ENCODE measurements at places on chromosomes 1 and 21. TPM values are rescaled to one million over a fixed set of nuclear protein-coding genes. Genes with fewer than 3 reads are reported as not detected.

- DNase-seq, result no peak
Observed at GRCh38 chr1:8678673-8679394, 138.6 kb downstream of the RERE start.

GRCh38 chr1:32907435-32907834 lies 6.2 kb upstream of the TMEM54 start:
- no peak for DNase-seq

DNA sequence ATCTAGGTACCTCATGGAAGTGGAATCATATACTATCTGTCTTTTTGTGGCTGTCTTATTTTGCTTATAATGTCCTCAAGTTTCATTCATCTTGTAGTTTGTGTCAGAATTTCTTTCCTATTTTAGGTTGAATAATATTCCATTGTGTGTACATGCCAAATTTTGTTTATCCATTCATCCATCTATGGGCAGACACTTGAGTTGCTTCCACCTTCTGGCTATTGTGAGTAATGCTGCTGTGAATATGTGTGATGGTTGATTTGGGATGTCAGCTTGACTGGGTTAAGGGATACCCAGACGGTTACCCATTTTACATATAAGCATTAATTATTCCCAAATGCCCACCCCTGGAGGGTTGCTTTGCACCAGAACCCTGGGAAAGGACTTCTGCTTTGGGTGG lies 477.5 kb downstream of the PTPRU start:
- DNase-seq, result no peak

DNA sequence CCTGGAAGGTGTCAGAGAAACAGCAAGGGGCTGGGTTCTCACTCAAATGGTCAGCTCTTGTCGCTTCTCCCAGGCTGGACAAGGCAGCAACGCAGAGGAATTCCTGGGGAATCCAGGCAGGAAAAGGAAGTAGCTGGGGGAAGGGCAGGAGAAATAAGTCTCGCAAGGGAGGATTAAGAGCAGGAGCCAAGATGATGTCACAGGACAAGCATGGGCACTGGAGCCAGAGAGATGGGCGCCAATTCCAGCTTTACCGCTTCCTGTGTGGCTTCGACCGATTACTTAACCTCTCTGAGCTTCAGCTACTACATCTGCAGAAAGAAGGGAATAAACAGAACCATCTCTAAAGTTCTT lies 70.5 kb downstream of the SSBP3 start:
- no peak for DNase-seq

The SLC66A1 gene
- total RNA-seq, result 20.7 TPM

GRCh38 chr1:65493802-65494201 lies 73.3 kb downstream of the LEPR start:
- no peak for DNase-seq

DNA sequence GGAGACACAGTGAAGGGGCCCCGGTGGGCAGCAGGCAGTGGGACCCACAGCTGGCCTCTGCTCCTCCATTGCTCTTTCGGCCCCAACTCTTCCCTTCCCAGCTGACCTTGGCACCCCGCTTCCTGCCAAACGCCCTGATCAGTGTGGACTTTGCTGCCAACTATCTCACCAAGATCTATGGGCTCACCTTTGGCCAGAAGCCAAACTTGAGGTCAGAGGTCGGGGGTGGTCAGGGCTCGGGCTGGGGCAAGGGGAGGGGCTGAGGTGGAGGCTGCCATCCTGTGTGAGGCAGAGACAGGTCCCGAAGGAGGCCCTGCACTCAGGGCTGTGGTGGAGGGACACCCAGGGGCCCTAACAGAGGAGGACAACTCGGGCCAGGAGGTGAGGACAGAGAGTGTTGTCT lies 13.7 kb downstream of the PODN start:
- no peak for DNase-seq

DNA sequence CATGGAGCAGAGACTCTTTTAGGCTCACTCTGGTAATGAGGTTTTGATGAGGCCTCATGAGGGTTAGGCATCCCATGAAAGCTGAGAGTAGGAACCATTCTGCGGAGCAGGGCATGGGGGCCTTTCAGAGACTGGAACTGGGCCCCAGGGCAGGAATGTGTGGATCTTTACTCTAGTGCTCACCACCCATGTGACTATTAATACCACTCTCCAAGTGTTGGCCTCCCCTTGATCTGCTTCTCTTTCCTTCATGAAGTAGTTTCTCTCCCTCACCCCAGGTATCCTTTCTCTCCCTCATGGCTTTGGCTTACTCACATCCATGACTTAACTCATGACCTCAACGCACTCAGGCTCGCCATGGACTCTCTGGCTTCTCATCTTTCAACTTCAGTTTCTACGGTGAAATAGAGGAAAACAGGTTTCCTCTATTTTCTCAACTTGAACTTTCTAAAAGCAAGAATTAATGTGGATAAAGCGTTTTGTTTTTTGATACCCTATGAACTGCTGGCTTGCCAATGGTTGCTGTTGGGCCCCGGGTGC lies 50.5 kb upstream of the GADD45A start:
- no peak for DNase-seq

- DNase-seq, result peak; percentile 33
Observed at GRCh38 chr1:7235871-7236517, 450.7 kb downstream of the CAMTA1 start.

DNA sequence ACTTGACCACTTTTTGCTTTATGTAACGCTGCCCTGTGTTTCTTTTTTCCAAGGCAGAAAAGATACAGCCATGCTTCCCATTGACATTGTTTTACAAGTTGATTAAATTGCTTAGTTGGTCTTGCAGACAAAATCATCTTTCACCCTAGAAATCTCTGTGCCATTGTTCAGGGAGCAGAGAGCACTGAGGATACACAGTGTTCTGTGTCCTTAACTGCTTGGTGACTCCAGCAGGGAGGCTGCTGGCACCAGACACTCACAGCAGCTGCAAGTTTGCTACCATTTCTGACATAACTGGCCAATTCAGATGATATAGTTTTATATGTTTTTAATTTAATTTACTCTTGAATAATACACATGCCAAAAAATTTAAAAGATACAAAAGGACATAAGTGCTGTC lies 118.7 kb downstream of the RGS2 start:
- no peak for DNase-seq

The RNU1-2 gene
- total RNA-seq, result 3,937 TPM

The GBP2 gene
- 4.4 TPM for total RNA-seq

- DNase-seq, result no peak
Observed at GRCh38 chr1:179786815-179787685, 44.0 kb downstream of the FAM163A start.

The ZMYM4 gene
- 91.3 TPM for total RNA-seq

The TRABD2B gene
- total RNA-seq, result 6.0 TPM

The NBPF6 gene
- total RNA-seq, result not detected

- DNase-seq, result no peak
Observed at GRCh38 chr1:34618381-34618780, 136.5 kb upstream of the GJB5 start.

The TAL1 gene
- not detected for total RNA-seq

- DNase-seq, result no peak
Observed at GRCh38 chr1:72432645-72433267, 150.4 kb upstream of the NEGR1 start.

The SAMD11 gene
- total RNA-seq, result 313 TPM

The PRAMEF33 gene
- total RNA-seq, result not detected

The RNU1-1 gene
- total RNA-seq, result 3,945 TPM

GRCh38 chr1:63698001-63698838 lies 75.6 kb upstream of the ROR1 start:
- no peak for DNase-seq

GRCh38 chr1:9687874-9688582 lies 36.5 kb downstream of the PIK3CD start:
- DNase-seq, result no peak

GRCh38 chr21:33041981-33042380 lies 16.2 kb downstream of the OLIG2 start:
- DNase-seq, result no peak

DNA sequence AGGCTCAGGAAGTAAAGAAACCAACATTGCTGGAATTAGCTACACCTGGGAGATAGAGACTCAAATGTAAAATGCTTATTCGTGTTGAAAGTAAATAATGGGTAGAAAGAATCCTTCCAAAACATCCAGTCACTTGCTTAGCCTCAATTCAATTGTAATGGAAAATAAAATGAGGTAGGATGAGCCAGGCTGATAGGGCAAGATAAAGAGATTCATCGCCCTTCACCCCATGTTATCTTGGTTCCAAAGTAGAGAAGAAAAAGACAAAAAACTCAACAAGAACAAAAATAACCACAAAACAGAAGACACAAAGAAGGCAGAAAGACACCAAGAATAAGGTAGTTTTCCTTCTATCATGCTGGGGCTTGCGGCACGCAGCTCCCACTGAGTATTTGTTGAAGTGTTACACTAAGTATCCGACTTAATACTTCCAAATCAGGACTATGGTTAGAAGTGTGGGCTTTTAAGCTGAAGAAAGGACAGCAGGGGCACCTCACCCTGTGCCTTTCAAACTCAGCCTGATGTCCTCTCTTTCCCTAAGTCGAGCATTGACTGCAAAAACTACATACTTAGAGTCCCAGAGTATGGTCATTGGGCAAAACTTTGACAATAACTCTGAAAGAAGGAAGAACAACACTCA lies 202.1 kb downstream of the VAV3 start:
- DNase-seq, result no peak

DNA sequence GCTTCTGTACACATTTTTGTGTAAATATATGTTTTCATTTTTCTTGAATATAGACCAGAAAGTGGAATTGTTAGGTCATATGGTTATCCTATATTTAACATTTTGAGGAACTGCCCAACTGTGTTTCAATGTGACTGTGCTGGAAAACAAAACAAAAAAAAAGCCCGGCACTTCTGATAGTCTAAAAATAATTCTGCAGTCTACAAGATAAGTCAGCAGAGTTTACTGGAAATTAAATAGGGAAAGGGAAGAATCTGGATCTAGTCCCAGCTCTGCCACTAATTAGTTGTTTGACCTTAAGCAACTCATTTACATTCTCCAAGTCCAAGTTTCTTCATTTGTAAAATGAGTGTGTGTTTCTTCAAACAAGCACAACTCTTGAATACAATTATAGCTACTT lies 869.1 kb upstream of the B3GALT2 start:
- DNase-seq, result no peak

DNA sequence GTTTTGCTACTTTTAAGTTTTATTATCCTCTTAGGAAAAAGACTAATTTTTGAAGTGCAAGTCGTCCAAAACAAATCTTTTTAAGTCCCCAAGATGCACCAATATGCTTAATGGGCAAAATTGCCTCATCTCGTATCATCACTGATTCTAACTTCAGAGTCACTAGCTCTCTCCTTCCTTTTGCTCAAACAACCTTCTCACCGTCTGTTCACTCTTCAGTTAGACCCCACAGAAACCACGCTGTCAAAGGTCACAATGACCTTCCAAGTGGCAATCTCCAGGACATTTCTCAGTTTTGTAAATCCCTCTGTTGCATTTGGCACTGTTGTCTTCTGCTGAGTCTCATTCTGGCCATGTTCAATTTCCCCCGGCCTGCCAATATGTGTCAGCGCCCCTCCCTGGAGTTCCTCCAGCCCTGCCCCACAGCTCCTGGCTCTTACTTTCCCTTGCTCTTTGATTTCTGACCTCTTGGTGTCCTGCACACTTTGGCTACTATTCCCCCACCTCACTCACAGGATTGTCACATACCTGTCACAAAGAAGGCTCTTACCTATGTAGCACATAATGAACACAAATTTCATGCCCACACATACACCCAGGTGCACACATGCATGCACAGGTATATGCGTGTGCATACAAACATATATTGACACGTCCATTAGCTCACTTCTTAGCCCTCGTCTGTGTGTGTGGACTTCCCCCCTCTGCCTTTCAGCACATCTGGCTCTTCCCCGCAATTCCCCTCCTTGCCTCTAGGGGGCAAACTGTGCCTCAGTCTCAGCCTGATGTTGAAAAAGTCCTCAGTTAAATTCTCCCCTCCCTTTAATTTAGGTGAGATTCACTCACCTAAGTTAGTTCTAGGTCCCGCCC lies 354.0 kb upstream of the DUSP10 start:
- no peak for DNase-seq

GRCh38 chr1:161502641-161503393 lies 2.4 kb upstream of the FCGR2A start:
- no peak for DNase-seq

DNA sequence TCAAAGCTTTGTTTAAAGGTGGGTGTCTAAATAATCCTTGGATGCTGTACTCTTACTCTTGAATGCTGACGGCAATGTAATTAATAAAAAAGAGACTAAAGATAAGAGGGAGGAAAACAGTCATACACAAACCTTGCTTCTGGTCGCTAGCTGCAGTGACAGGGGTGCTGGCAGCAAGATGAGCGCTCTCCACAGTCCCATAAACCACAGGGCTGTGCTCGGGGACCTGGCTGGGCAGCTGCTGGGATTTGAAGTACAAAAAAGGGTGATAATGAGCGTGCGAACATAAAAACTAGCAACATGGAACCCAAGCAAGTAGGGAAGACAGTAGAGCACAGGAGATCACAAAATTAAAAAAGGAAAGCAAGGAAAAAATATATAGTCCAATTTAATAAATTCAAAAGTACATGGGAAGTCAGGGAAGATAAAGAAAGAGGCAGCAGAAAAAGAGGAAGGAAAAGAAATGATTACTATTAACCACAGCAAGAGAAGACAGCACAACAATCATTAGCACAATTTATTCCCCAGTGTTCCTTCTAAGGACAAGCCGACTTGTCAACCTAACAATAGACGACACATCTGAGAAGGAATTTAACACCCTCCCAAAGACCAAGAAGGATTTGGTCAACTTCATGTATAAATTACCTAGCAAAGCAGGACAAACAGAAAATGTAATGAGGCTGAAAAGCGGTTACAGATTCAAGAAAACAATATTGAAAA lies 162.9 kb upstream of the HP1BP3 start:
- DNase-seq, result no peak

- DNase-seq, result no peak
Observed at GRCh38 chr1:236099355-236099974, 34.6 kb upstream of the NID1 start.

The HSPA6 gene
- total RNA-seq, result 0.13 TPM

DNA sequence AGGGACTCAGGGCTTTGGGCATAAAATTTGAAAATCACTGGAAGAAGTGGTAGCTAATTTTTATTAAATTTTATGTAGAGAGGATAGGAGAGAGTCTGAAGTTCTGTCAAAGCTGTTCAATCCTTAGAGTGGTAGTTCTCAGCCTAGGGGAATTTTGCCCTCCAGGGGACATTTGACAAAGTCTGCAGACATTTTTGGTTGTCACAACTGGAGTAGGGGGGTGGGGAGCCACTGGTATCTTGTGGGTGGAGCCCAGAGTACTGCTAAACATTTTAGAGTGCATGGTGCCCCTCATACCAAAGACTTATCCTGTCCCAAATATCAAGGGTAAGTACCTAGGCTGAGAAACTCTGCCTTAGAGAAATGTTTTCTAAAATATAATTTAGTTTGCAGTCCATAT lies 30.2 kb downstream of the RASAL2 start:
- DNase-seq, result no peak

GRCh38 chr1:23179862-23180261 lies 11.2 kb upstream of the LUZP1 start:
- no peak for DNase-seq

GRCh38 chr21:39052718-39053117 lies 130.5 kb downstream of the PSMG1 start:
- DNase-seq, result no peak

DNA sequence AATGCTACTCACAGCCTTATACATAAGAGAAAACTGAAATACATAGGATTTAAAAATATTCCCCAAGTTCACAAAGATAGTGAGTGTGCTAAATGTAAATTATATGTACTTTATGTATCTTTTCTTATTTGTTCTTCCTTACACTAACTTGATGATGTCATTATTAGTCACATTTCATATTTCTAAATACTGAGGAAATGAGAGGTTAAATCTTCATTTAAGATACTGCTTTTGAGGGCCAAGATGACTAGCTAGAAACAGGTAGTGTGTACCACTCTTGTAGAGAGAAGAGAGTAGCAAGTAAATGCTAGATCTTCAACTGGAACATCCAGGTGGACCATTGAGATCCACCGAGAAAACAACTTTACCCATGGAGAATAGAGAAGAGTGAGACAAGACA lies 29.8 kb downstream of the PYHIN1 start:
- DNase-seq, result no peak

The IFNGR2 gene
- 59.6 TPM for total RNA-seq
